Nucleus accumbens (tissue), 56 donors: ENCODE measurements at places on chromosomes 5 and 9.

DNA sequence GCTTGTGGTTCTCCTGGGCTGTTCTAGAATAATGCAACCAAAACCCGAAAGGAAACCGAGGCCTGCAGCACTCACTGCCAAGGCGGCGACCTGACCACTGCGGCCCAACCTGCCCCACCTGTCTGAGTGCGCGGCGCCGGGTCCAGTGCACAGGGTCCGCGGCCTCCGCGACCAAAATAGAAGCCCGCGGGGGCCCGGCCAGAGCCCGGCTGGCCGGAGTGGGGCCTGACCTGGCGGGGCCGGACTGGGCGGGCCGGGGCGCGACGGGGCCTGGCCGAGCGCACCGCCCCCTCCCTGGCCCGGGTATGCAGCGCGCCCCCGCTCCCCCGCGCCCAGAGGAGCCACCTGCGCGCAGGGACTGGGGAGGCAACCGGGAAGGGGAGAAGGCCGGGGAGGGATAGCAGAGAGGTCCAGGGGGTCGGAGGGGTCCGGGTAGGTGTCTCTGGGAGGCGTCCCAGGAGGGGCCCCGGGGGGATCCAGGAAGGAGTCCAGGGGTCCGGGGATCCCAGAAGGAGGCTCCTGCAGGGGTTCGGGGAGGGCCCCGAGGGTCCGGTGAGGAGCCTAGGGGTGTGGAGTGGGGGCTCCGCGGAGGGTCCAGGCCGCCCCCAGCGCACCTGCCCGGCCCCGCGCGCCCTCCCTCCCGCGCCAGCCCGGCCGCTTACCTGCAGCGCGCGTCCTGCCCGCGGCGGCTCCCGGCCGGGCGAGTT, 503 bp downstream of the SEMA4D start:
- no peak for DNase-seq

DNA sequence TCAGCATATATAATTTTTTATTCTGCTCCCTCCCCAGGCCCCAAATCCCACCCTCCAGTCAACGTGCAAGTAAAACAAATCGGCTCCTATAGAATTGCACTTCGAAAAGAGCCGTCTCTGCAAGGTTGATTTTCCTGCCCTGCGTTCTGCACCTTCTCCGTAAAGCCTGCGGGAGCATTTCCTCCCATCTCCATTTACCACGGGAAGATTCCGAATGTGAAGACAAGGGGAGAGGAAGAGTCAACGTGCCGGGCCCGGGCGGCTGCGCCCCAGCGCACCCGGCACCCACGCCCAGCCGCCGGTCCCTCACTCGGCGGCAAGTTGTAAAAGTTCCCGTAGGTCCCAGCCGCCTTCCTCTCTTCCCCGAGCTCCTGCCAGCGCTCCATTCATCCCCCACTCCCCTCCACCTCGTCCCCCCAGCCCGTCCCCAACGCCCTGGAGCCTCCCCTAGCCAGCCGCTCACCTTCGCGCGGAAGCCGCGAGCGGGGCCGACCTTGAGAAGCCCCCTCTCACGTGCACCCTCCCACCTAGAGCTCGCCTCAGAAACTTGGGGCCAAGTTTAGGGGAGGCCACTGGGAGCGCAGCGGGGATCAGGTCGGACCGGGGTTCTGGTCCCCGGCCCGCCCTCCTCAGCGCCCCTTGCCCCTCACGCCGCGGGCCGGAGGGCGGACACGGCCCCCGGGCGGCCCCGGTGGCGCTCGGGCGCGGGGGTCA, 431 bp downstream of the BNC2 start:
- DNase-seq = no peak

- DNase-seq = no peak
Measured at GRCh38 chr5:143241892-143242291, 161.6 kb downstream of the NR3C1 start.

GRCh38 chr5:106019261-106019660, 1651.5 kb downstream of the EFNA5 start:
- no peak for DNase-seq

GRCh38 chr9:107103621-107104020, 179.5 kb upstream of the RAD23B start:
- DNase-seq = no peak

GRCh38 chr9:98168153-98168780, 24.2 kb downstream of the CORO2A start:
- no peak for DNase-seq

DNA sequence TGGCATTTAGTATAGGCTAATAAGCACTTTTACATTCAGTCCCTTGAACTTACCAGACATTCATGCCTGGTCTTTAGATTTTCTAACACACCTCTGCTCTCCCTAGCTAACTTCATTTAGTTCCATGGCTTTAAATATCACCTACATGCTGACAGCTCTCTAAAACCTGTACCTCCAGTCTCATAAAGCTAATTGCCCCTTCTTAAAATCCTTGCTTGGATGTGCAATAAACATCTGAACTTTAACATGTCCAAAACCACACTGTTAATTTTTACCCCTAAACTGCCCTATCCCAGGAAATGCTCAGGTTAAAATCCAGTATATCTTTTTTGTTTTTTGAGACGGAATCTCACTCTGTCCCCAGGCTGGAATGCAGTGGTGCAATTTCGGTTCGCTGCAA, 139.8 kb downstream of the CPLANE1 start:
- no peak for DNase-seq

GRCh38 chr5:539469-540070, 15.3 kb upstream of the SLC9A3 start:
- no peak for DNase-seq

DNA sequence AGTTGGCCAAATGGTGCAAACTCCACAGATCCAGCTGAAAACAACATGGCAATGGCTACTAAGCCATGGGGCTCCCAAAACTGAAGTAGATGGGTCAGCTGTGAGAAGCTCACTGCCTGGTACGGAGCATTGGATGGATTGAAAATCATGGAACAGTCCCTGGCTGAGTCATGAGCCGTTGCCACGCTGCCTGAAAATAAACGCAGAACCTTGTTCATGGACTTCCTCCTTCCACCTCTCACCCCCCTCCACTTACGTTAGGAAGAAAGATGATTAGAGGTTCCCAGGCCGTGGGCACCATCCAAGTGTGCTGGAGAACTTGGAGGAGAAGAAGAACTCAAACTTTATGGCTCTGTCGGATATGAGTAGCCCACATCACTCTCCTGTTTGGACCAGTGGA, 6.8 kb upstream of the DIPK1B start:
- DNase-seq = no peak

GRCh38 chr5:172335721-172336120, 52.2 kb upstream of the UBTD2 start:
- no peak for DNase-seq

DNA sequence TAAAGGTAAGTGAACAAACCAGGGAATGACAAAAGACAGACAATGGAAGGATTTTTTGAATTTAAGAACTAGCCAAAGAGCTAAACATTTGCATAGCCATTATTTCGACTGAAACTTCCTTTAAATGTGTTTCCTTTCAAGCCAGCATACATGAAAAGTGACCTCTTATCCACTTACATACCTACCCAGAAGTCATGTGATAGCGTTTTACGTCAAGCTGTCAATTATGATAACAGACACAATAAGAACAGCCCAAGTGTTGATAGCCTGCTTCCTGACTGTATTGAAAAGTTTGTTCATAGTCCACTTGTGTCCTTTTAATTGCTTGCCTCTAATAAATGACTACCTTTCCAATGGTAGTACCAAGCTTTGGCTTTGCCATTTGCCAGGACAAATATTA, 206.0 kb downstream of the NFIB start:
- DNase-seq = no peak

- no peak for DNase-seq
Measured at GRCh38 chr9:14228602-14229001, 85.3 kb downstream of the NFIB start.

DNA sequence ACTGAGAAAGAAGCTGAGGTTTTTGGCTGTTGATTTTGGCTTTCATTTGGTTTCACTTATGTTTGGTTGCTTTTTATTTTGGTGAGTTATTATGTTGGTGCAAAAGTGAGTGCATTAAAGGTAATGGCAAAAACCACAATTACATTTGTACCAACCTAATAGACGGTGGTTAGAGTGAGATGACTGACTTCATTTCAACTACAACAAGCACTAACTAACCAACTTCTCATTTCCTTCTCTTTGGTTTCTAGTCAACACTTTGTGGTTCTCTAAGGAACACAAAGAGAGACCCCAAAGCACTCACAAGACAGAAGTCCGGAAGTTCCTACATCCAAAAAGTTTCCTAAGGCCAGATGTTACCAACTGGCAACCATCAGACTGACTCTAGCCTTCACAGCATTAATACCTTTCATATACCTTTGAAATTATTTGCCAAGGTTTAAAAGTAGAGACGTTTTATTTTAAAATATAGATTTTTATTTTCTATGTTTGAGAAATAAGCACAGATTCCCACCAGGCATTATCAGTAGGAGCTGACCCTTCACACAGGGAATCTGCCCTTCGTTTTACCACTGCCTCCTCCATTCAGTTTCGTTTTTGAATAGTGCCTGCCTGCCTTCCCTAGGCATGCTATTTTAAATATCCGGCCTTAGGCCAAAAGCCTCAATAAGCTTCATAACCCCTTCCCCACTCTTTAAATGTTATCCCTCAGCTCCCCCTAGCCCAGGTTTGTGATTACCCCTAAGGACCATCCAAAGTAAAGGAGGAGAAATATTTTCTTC, 301.1 kb upstream of the PTGER4 start:
- DNase-seq = no peak

- DNase-seq = no peak
Measured at GRCh38 chr5:141694479-141694878, 12.4 kb upstream of the ARAP3 start.

- DNase-seq = peak; percentile 67
Measured at GRCh38 chr5:174145821-174146220, 100.3 kb downstream of the NSG2 start.

DNA sequence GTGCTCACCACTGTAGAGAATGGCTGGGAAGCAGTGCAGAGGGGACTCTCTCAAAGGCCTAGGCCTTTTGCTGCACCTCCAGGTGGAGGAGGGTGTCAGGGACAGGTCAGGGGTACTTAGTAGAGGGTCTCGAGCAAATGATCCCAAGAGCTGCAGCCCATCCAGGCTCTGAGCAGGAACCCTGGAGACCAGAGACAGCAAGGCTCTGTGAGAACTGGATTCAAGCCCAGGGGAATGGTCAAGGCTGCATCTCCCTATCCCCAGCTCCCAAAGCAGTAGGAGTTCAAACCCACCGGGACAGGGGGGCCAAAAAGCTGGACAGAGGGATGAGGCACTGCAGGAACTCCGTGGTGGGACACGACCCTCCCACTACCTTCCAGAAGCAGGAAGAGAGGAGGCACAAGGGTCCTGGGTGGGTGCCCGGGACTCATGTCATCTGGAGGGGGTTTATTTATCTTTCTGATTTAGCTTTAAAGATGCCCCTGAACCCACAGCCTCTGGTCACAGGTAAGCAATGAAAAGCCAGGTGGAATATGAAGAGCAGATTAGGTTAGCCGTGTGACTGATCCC, 124.8 kb downstream of the MVB12B start:
- no peak for DNase-seq

- DNase-seq = no peak
Measured at GRCh38 chr9:26513730-26514129, 378.9 kb downstream of the CAAP1 start.

DNA sequence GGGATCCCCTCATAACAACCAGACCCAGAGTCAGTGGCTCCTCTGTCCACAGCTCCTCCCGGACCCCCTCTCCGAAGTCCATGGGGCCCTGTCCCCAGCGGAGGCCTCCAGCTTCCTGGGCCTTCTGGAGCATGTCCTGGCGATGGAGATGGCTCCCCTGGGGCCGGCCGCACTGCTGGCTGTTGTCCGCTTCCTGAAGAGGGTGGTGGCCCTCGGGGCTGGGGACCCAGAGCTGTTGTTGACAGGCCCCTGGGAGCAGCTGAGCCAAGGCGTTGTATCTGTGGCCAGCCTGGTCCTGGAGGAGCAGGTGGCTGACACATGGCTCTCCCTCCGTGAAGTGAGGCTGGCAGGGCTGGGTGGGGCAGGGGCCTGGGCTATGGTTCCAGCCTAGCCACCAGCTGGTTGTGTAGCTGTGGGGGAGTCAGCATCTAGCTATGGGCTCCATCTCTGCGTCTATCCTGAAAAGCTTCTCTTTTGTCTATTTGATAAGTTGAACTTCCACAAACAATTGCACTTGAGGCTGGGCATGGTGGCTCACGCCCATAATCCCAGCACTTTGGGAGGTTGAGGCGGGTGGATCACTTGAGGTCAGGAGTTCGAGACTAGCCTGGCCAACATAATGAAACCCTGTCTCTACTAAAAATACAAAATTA, 4.7 kb downstream of the ADGRD2 start:
- no peak for DNase-seq

DNA sequence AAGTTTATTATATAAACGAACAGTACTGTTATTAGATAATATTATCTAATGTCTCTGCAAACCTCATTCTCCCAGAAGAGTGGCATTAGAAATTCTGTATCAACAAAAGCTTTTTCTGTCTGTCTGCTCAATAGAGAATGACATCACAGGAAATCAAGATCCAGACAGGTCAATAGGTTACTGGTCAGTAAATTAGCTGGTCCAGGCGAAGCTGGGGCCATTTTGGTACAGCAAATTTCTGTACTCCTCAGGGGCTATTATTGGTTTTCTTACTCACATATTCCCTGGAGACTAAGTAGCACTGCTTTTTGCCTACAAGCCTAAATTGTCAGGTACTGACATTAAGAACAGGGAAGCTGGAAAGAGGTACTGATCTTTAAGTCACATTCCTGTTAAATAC, 80.5 kb downstream of the PLPP1 start:
- DNase-seq = no peak

DNA sequence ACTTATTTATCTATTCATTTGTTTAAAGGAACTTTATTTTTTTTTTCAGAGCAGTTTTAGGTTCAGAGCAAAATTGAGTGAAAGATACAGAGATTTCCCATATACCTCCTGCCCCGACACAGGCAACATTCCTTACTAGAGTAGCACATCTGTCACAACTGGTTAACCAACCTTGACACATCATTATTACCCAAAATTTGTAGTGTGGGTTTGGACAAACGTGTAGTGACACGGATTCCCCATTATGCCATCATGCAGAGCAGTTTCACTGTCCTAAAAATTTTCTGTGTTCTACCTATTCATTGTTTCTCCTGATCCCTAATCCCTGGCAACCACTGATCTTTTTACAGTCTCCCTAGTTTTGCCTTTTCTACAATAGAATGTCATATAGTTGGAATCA, 57.3 kb upstream of the LHFPL2 start:
- DNase-seq = no peak

DNA sequence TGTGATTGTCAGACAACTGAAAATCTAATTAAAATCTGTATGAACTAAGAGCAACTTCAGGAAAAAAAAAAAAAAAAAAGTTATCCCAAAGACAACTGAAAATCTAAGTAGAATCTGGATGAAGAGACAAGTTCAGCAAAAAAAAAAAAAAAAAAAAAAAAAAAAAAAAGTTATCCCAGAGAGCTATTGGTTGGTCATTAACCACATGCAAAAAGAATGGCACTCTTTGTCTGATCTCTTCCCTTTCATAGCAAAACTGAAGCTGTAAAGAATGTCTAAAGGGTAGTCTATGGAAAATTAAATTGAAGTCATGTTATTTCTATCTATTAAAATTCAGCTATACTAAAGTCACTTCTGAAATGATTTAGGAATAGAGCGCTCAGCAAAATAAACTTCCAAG, 32.9 kb downstream of the STRBP start:
- no peak for DNase-seq
